ENCODE measurements at places on chromosomes 3 and 15. TPM values are rescaled to one million over a fixed set of nuclear protein-coding genes. Genes with fewer than 3 reads are reported as not detected.

Gene KLHL25
- 5.7 TPM for total RNA-seq

Gene GOLGA6L4
- total RNA-seq, result 1.1 TPM

Gene REC114
- not detected for total RNA-seq

Gene LRRC15
- 3.8 TPM for total RNA-seq

Gene FOXB1
- total RNA-seq, result not detected

Measured in smooth muscle cell of the pulmonary artery (primary cell).